ENCODE measurements at places on chromosomes 1 and 21.

GRCh38 chr1:174841747-174842146, 158.0 kb upstream of the CACYBP start:
- DNase-seq = no peak

DNA sequence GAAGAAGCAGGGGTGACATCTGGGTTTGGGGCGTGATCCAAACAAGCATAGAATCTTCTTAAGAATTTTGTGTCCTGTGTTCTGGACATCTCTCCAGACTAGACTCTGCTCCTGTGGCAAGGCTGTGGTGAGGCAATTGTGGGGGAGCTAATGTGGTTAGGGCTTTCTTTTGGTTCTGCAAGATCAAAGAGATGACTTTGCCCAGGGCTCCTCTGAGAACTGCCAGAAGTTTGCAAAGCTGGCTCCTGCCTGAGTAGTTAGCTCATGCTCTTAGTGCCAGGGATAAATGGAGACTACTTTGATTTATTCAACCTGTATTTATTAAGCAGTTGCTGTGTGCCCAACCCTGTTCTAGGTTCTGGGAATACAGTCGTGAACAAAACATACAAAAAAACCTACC, 34.0 kb upstream of the CRNN start:
- no peak for DNase-seq

DNA sequence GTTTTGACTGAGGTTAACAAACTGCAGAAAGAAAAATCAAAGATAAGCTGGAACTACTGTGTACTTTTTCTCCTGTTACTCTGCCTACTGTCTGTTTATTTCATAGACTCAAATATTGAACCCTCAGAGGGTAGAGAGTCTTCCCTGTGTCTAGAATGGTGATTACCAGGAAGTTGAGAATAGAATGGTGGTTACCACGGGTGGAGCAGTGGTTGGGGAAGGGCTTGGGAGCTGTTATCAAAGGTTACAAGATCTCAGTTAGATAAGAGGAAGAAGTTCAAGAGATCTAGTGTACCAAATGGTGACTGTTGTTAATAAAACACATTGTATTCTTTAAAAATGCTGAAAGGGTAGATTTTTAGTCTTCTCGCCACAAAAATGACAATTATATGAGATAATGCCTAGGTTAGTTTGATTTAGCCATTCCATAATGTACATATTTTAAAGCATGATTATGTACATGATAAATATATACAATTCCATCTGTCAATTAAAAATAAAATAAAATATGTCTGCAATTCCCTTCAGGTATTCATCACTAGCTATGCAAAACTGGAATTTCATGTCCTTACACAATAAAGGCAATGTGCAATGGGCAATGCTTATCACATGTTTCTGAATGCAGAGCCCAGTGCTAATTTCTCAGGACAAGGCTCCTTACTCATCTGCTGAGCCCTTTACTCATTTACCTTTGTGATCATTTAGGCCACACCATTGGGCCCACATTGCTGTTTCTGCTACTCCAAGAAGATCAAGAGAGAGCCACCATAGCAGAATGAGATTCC, 474.3 kb upstream of the CAMK1G start:
- no peak for DNase-seq

DNA sequence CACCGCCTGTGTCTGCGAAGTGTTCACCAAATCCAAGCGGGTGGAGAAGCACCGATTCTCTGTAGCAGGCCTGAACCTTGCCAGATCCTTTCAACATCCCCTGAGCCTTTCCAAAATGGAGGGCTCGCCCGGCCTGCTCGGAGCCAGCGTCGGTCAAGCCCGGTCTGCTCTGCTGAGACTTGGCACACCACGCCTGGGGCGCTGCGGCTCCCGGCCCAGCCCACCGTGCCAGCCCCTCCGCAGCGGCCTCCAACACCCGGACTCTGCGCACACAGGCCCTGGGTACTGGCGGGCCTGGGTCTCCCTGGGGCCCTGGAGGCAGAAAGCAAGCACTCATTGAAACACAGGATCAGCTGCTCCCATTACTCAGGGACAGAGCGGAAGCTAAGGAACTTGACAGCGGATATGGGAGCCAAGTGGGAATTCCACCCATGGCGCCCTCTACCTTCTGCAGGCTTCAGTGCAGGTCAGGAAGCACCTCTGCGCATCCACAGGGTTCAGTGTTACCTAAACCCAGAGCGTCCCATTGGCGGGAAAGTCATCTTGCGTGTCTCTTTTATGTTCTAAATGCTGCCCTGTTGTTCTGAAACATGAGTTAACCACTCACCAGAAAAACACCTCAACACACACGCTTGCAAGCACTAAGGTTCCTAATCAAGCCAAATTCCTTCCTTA, 159.9 kb downstream of the ZBTB18 start:
- no peak for DNase-seq

DNA sequence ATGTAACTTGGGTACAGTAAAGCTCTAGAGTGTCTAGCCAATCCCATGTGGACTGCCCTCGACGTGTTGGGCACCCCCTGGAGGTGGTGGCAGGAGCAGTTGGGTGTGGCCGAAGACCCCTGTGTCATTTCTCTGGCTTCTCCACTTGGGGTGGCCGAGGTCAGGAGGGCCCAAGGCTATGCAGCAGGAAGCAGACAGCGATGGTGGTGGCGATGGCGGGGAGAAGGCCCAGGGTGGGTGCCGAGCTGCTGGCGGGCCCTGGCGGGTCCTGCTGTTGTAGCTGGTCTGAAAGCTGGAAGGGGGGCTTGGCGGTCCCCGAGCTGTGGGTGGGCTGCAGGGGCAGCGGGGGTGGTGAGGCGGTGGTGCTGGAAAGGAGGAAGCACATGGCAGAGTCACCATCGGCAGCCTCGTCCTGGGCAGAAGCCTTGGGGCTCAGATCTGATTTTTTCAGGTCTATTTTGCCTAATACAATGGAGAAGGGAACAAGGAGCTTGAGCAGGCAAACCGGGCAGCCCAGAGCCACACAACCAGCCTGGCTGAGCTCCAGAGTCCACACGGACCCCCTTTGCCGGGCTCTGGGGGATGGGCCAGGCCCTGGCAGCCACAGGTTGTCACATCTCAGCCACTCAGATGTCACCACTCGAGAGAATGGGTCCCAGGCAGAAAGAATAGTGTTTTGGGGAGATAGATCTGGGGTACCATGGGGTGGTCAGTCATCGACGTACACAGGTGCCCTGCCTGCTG, 231.3 kb downstream of the TRABD2B start:
- DNase-seq = no peak

- DNase-seq = no peak
These were observed 27.2 kb upstream of the COL24A1 start for GRCh38 chr1:86183810-86184209.

GRCh38 chr1:8780405-8780804, 37.0 kb downstream of the RERE start:
- no peak for DNase-seq

Data from activated naive CD8-positive, alpha-beta T cell treated with anti-CD3 and anti-CD28 coated beads for 36 hours (primary cell).